ENCODE measurements at places on chromosomes 11 and 22. TPM values are rescaled to one million over a fixed set of nuclear protein-coding genes. Genes with fewer than 3 reads are reported as not detected.

The SCN2B gene
- total RNA-seq, result not detected

The GGT5 gene
- total RNA-seq, result not detected

The TAF10 gene
- 142 TPM for total RNA-seq

DNA sequence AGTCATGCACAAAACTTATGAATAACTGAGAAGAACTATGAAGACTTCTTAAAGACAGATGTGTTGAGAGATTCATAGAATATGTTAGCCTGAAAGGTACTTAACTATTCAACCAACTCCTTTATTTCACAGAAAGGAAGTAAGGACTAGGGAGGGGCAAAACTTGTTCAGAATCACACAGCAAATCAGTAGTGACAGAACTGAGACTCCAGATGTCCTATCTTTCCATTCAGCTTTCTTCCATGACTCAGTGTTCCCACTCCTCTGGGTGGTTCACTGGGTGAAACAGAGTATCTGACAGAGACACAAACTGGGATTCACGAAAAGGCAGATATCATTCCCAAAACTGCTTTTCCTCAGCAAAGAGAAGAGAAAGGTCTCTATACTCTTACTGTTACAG, 1053.3 kb downstream of the DLG2 start:
- DNase-seq, result no peak

- DNase-seq, result no peak
These were observed 12.2 kb downstream of the SMTN start for GRCh38 chr22:31093086-31093850.

GRCh38 chr22:17418890-17419324, 49.6 kb downstream of the CECR2 start:
- DNase-seq, result no peak

- peak; percentile 77 for DNase-seq
These were observed 6.2 kb upstream of the NEAT1 start for GRCh38 chr11:65416341-65416824.

- peak; percentile 75 for DNase-seq
These were observed 72.0 kb downstream of the SYN3 start for GRCh38 chr22:32985899-32986765.

- DNase-seq, result no peak
These were observed 11.7 kb downstream of the CXCR5 start for GRCh38 chr11:118895093-118896039.

All from H4 (cell line).